Cardiac fibroblast (primary cell): ENCODE measurements at places on chromosomes 1 and 21.

DNA sequence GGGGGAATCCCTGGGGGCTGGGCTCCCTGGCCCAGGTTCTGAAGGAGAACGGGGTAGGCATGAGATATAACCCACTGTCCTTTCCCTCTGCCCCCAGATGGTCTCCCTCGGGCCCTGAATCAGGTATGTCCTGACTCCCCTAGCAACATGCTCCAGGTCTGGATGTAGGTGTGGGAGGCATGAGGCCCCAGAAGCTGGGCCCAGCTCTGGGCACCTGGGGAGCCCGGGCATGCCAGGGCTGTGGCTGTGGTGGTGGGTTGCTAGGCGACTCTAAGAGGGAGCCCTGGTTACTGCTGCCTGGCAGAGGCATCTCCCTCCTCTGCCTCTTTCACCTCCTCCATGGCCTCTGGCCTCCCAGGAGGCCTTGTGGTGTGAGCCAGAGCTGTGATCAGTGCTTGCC lies 16.2 kb downstream of the FOXO6 start:
- DNase-seq: no peak

GRCh38 chr1:110068646-110069403 lies 1.6 kb downstream of the ALX3 start:
- DNase-seq: no peak

- DNase-seq: no peak
These were observed 381 bp downstream of the TXNIP start for GRCh38 chr1:145995964-145996432.

GRCh38 chr21:45985471-45986315 lies 4.1 kb downstream of the COL6A1 start:
- DNase-seq: no peak

DNA sequence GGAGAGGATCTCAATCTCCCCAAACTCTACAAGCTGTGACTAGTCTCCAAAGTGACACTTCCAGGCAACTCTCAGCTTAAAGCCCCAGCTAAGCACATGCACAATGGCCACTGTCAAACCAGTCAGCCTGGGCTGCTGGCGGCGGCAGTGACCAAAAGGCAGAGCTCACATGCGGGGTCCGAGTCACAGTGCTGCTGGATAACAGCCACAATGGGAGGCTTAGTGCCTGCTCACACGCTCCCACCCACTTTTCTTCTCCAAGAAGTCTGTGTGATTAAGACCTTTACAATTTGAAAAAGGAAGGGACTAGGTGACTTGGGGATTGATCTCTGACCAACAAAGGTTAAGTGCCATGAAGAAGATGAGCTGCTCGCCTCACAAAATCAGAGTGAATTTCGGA lies 16.8 kb downstream of the RIPK4 start:
- no peak for DNase-seq
